ENCODE measurements at places on chromosomes 4 and X.

GRCh38 chr4:110620691-110621327, 2.1 kb downstream of the PITX2 start:
- no peak for DNase-seq

GRCh38 chr4:62070291-62070852, 870.2 kb downstream of the ADGRL3 start:
- DNase-seq = no peak

DNA sequence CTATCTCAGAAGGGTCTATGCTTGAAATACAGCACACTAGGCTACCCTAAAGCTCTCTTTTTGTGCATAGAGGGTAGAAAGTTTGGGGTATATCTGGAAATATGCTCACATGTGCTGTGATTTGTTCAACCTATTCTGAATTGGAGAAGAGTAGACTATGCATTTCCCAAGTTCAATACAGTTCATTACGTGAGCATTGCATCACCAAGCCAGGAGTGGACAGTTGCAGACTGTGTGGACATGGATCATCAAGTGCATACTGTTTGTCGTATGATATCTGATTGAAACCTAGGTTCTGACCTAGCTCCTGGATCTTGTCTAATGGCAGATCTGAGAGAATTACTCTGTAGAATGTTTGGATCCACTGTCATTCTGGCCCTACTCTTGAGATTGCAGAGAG, 161.1 kb downstream of the FRAS1 start:
- no peak for DNase-seq

DNA sequence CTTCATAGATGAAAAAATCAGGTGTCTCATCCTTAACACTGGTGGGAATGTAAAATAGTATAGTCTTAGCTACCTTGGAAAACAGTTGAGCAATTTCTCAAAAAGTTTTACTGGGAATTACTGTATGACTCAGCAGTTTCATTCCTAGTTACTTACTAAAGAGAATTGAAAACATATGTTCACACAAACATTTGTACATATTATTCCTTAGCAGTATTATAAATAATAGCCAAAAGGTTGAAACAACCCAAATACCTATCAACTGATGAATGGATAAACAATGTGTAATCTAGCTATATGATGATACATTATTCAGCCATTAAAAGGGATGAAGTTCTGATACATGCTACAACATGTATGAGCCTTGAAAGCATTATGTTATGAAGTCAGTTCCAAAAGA, 41.7 kb downstream of the RBM46 start:
- no peak for DNase-seq

- no peak for DNase-seq
Measured at GRCh38 chr4:87405211-87405820, 14.3 kb upstream of the HSD17B11 start.

DNA sequence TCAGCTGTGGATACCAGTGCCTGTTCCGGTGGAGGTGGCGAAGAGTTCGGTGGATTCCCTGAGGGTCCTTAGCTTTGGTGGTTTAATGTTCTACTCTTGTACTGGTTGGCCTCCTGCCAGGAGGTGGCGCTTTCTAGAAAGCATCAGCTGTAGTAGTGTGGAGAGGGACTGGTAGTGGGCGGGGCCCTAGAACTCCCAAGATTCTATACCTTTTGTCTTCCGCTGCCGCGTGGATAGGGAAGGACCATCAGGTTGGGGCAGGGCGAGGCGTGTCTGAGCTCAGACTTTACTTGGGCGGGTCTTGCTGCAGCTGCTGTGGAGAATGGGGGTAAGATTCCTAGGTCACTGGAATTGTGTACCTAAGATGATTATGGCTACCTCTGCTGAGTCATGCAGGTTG, 390.3 kb downstream of the FAM47A start:
- no peak for DNase-seq

GRCh38 chr4:88995874-88996273, 61.1 kb downstream of the FAM13A start:
- DNase-seq = no peak

GRCh38 chrX:39336671-39337311, 535.5 kb downstream of the MID1IP1 start:
- DNase-seq = peak; percentile 3

DNA sequence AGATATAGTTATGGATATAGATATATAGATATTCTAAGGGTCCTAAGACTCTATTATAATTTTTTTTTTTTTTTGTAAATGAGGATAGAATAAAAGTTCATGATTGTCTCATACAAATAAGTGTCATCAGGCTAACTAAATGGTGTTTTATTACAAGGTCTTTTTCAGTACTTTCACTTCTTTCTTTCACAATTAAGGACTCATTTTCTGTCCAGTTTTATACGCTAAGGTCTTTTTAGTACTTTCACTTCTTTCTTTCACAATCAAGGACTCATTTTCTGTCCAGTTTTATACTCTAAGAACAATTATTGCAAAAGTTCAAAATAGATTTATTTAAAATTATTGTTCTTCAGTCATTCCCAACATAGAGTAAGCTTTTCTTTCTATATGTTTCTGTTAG, 32.7 kb downstream of the RUFY3 start:
- DNase-seq = no peak

- DNase-seq = no peak
Measured at GRCh38 chr4:104404361-104404760, 90.3 kb downstream of the CXXC4 start.

DNA sequence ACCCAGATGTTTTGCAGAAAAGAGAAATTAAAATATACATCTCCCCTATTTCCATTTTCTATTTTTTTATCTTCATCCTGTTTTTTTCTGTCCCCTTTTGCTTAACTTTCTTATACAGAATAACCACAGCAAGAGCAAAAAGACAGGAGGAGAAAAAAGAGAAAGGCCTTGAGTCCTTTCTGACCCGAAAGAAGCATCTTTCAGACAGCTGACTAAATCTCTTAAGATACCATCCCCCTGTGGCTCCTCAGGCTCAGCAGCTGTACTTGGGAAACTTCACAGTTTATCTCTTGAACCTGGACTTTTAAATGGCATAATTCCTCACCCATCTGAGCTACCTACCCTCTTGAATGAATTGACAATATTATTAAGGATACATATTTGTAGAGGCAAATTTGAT, 100.2 kb downstream of the FIP1L1 start:
- DNase-seq = no peak

- DNase-seq = no peak
Measured at GRCh38 chrX:123814343-123814742, 45.5 kb upstream of the XIAP start.

DNA sequence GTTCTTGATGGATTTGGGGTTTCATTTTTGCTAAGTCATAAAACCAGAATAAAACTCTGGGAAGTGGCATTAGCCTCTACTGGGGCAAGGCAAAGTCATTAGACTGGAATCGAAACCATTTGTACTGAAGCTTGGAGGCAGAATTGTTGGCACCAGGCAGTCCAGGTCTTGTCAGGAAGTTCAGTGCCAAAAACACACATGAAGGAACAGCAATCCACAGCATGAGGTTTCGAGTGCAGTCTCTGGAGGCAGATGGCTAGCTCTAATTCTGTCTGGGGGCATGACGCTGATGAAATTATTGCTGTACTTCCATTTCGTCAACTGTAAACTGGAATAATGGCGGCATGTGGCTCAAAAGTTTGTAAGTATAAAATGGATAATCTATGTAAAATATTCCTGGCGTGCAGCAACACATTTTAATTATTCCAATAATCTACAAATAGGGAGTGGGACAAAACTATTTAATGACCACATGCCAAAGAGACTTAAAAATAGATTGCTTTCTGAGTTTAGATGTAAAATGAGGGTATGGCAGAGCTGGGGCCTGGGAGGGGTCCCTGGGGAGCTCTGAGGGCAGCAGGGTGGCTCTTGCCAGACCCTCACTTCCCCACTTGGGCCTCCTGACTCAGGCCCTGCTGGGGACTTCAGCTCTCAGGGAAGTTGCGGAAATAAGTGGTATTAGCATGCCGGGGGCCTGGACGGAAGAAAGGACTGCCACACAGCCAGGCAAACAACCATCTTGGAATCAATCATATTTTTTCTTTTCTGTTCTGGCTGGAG, 18.8 kb upstream of the CENPU start:
- DNase-seq = no peak

DNA sequence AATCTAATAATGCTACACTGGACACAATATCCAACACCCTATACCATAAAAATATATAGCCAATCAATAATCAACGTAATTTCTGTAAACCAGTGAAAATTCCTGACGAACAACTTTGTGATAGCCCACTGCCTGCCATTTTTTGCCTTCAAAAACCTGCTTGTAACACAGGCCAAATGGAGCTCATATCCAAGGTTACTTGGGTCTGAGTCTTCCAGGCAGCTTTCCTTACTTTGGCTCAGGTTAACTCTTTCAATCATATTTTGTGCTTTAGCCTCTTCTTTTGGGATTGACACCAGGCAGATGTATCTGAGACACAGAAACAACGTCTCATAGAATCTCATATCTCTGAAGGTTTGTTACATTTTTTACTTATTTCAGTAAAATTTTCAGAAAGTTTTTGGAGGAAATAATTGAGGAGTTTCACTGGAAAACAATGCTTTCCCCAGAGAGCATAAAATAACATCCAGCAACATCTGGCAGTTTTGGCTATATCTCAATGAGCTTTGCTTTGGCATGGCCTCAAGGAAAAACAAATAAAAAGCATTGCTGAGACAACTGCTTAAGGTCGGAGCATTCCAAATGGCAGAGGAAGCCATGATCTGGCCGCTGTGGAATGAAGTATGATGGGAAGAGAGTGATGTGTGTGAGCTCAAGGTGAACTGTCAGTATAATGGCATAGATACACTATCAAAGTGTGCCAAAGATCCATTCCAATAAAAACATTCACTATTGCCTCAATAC, 162.9 kb upstream of the SPIN4 start:
- no peak for DNase-seq

GRCh38 chr4:145435646-145436045, 46.0 kb upstream of the SMAD1 start:
- DNase-seq = no peak

GRCh38 chr4:17544831-17545234, 29.9 kb downstream of the CLRN2 start:
- DNase-seq = no peak

DNA sequence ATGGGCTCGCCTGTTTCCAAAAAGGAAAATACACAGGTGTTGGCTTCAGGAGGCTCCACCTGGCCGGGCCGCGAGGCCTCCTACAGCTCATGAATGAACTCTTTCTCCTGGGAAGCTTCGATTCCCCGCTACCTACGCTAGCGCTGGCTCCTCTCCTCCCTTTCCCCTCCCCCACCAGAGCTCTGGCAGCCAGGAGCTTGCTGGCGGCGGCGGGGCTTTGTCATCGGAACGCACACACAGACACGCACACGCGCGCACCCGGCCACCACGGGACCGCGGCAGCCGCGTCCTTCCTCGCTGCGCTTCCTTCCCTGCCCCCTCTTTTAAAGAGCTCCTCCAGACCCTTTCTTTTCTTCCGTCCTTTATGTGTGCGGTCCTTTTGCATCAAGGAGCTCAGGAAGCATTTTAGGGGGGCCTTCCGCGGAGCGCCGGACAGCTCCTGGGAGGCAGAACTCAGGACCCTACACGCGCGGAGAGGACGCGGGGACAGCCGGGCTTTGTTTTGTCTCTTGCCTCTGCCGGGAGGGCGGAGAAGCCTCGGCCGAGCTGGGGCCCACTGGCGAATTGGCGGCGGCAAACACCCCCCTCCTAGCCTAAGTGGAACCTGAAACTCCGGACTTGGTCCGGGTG, 70.2 kb upstream of the BCOR start:
- no peak for DNase-seq

- no peak for DNase-seq
Measured at GRCh38 chr4:95761871-95762270, 78.0 kb upstream of the PDHA2 start.

GRCh38 chr4:41196633-41197332, 17.6 kb downstream of the APBB2 start:
- DNase-seq = no peak

GRCh38 chrX:154542723-154543424, 3.8 kb downstream of the G6PD start:
- DNase-seq = peak; percentile 17

- no peak for DNase-seq
Measured at GRCh38 chr4:150855981-150856510, 159.0 kb downstream of the LRBA start.

- DNase-seq = no peak
Measured at GRCh38 chr4:10965196-10965595, 280.6 kb upstream of the CLNK start.

GRCh38 chr4:101348367-101348827, 1.1 kb upstream of the PPP3CA start:
- DNase-seq = no peak

GRCh38 chr4:157977086-157977485, 195.7 kb downstream of the GASK1B start:
- DNase-seq = no peak

DNA sequence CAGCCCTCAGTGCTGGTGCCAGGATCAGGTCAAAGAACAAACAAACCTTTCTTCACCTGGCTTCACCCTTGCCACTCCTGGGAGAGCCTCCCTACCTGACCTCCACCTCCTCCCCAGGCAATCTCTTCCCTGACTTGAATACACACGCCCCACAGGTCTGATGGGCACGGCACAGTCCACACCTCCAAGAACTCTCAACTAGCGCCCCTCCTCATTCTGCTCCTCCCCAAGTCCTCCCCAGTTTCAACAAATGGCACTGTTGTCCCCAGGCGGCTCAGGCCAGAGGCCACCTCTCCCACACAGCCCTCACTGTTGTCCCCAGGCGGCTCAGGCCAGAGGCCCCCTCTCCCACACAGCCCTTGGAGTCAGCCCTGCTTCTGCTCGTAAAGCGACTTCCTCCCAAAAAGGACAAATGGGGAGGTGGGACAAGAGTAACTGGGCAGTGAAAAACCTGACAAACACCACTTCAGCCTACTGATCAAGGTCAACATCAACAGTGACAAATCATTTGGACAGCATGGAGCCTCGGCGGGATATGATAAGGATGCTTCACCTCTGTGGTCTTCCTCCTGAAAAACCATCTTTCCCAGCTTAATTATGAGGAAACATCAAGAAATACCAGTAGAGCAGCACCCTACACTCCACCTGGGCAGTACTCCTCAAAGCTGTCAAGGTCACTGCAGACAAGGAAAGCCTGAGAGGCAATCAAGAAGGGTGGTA, 2.9 kb downstream of the LETM1 start:
- DNase-seq = no peak

GRCh38 chr4:132513491-132513890, 635.6 kb upstream of the PCDH10 start:
- no peak for DNase-seq

GRCh38 chr4:89519771-89520320, 212.2 kb upstream of the GPRIN3 start:
- DNase-seq = no peak

GRCh38 chr4:105193536-105193935, 46.9 kb downstream of the TET2 start:
- DNase-seq = no peak

DNA sequence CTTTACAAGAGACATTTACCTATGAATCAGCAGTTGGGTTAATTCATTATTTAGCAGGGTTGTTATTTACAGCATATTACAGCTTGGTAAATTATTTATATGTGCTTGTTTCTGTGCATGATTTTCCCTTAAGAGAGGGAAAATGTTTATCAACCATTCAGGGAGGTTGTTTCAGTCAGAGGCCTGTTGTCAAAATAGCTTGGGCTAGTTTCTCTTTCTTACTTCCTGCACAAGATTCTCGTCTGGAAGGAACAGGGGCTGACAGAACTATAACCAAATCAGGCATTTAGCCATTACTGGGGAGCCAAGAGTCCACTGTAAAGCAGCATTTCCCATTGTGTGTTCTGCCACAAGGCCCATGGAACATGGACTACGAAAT, 135.8 kb downstream of the HS6ST2 start:
- DNase-seq = no peak

GRCh38 chr4:14583752-14584151, 418.5 kb upstream of the CPEB2 start:
- DNase-seq = no peak

All from stimulated activated naive CD4-positive, alpha-beta T cell (primary cell).